ENCODE measurements at places on chromosomes 4 and X. TPM values are rescaled to one million over a fixed set of nuclear protein-coding genes. Genes with fewer than 3 reads are reported as not detected.

DNA sequence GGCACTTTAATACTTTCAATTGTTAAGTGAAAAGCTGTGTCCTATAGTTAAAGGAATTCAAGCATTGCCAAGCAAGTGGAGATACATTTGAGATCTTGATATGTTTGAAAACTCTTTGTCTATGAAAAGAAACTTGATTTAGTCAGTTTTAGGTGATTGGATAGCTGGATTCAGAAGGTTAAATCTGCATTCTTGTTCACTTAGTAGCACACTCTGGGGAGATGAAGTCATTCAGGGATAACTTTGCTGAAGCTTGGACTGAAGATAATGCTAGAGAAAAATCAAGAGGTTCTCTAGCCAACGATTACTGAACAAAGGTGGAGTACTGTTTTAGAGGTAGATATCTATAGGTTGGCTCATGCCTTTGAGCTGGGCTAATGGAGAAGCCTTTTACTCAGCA lies 90.6 kb downstream of the DCAF8L2 start:
- DNase-seq, result no peak

GRCh38 chr4:102447413-102447812 lies 53.7 kb upstream of the NFKB1 start:
- DNase-seq, result no peak

- no peak for DNase-seq
These were observed 134.9 kb downstream of the STOX2 start for GRCh38 chr4:184039963-184040383.

DNA sequence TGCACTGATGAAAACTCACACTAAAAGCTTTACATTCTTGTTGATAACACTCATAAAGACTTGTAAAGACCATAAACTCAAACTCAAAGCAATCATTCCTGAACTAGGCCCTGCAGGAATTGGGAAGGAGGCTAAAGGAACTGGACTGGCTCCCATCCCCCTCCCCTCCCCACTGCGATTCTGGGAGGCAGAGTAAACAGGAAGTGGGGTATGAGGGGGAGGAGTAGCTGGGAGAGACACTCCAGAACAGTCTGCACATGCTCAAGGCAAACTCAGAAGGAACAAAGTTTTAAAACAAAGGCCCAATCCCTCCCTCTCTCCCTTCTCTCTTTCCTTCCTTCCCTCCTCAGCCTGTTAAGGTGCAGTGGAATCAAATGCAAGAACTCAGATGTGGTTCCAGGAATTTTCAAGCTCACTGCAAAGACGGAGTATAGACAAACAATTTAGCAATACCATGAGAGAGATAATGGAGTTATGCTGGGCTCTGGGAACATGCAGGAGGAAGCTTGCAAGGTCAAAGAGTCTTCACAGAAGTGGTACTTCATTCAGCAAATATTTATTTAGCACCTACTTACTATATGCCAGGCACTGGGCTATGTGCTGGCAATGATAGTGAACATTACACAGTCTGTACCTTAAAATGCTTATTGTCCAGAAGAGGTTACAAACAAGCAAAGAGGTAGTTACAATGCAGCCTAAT lies 15.9 kb downstream of the MID1IP1 start:
- peak; percentile 45 for DNase-seq

- no peak for DNase-seq
These were observed 419.7 kb downstream of the TRAM1L1 start for GRCh38 chr4:116665716-116666115.

DNA sequence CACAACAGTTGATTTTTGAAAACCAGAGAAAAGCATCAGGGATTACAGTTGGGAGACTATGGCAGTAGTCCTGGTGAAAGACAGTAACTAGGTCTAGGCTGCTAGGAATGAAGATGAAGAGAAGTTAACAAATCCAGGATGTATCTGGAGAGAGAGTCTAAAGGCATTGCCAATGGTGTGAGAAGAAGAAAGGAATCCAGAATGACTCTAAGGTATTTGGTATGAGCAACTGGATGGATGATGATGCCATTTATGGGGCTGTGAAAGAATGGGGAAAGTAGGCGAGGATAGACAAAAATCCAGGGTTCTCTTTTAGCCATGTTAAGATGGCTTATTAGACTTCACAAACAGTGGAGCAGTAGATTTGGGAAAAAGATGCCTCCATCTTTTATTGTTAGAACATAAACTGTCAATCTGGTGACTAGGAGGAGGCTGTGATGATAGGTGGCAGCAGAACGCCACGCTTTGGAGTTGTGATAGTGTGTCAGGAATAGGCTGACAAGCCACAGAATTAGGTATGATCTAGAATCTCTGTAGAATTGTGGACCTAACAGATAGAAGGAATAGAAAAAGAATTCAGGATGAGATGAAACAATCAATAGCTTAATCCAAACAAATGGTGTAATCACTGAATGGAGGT lies 27.3 kb upstream of the JADE1 start:
- no peak for DNase-seq

GRCh38 chr4:67702166-67702565 lies 1.2 kb upstream of the UBA6 start:
- DNase-seq, result no peak

GRCh38 chr4:137700072-137700471 lies 167.8 kb upstream of the PCDH18 start:
- DNase-seq, result no peak

GRCh38 chrX:10050481-10050880 lies 83.3 kb downstream of the CLDN34 start:
- peak; percentile 55 for DNase-seq

GRCh38 chr4:102343964-102344519 lies 1.2 kb downstream of the SLC39A8 start:
- DNase-seq, result no peak

DNA sequence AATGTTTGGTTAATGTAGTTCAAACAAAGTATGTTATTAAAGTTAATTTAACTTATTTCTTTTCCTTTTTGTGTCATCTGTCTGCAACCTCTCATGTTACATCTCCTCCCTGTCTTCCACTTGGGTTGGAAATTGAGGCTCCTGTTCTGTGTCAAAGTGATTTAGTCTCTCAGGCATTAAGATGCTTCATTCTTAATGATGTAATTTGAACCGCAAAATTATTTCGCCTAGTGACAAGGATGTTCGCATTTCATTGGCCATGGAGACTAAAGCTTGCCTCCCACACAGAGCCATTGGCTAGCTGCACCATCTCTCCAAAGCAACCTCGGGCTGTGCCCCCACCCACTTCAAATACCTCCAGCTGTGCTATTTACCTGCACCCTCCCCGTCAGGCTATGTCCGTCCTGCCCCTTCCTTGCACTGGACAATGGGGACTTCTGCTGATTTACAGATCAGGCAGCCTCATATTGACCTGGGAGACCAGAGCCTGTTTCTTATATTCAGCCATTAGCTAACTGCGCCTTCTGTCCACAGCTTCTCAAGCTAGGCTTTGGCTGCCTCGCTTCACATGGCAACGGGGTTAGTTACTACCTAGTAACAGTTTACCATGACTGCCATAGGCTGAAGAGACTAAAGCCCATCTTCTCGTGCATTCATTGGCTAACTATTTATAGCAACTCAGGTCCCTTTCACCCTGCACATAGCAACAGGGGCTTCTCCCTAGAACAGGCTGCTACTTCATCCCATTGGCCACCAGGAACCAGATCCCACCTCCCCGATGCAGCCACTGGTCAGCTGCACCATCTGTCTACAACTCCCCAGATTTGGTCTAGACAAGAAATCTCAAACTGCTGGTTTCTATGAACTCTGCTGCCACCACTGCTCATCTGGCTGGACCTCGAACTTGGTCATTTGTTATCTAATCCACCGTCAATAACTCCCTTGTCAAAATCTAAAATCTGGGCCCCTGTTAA lies 8.6 kb upstream of the ZNF157 start:
- peak; percentile 94 for DNase-seq

DNA sequence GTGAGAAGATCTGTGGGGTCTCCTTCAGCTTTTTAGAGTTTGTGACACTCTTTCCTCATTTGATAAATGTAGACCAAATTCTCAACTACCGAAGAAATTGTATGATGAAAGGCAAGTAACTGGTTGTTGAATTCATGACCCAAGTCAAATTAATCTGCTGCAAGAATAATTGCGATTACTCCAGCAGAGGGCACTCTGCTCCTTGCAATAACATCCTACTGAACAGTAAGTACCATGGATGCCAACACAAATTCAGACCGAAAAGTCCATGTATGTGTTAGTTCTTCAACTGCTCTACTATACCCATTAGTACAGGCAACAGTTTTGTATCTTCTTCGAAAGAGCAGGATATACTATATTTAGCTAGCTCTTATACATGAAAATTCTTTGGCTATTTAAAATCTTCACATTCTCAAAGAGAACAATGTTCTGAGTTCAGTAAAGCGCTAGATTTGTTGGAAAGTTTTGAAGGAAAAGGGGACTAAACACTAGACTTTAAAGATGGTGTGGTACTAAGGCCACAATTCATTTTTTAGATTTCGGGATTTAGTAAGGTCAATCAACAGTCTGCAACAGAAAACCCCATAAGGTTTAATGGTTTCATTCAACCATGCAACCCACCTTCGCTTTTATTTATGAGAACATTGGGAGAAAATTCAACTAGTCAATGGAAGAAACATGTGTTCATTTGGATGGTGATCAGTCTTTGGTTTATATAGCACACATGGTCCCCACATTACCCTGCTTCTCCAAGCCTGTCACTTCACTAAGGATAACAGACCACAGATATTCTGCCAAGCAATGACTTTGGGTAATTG lies 105.4 kb upstream of the TBC1D9 start:
- DNase-seq, result peak; percentile 64

DNA sequence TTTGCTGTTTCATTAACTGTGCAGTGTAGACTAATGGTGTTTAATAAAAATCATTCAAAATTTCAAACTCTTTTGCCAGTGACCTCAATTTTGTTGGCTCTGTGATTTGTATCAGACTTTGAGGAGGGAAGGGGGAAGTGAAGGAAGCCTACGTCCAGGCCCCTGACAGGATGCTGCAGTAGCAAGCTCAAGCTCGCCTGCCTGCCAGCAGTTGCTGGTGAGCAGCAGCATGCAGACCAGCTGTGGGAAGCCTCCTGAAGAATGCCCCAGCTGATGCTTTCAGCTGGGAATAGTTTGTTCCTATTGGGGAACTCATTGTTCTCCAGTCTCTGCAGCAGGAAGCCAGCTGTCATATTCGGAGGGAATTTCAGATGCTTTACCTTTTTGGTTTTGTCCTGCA lies 495.2 kb downstream of the AFF2 start:
- no peak for DNase-seq

- DNase-seq, result no peak
These were observed 216.6 kb downstream of the DHRSX start for GRCh38 chrX:2284133-2284532.

- no peak for DNase-seq
These were observed 311.3 kb downstream of the GRID2 start for GRCh38 chr4:92615049-92615448.

TMLHE gene
- total RNA-seq, result 17.2 TPM

CLDN2 gene
- not detected for total RNA-seq

TMPRSS11F gene
- total RNA-seq, result 0.10 TPM

NEIL3 gene
- total RNA-seq, result 19.2 TPM

DACH2 gene
- total RNA-seq, result not detected

RIPPLY1 gene
- not detected for total RNA-seq

PLAC1 gene
- 0.59 TPM for total RNA-seq

OTC gene
- total RNA-seq, result not detected

LRBA gene
- 12.5 TPM for total RNA-seq

DDX3X gene
- total RNA-seq, result 210 TPM

HS6ST2 gene
- total RNA-seq, result not detected

Data from RPMI7951 (cell line).